ENCODE measurements at places on chromosomes 16 and 17. TPM values are rescaled to one million over a fixed set of nuclear protein-coding genes. Genes with fewer than 3 reads are reported as not detected.
A peak's percentile ranks its signal among the peaks of the same experiment; 100 is the strongest.

Gene EFNB3
- total RNA-seq = 4.9 TPM

DNA sequence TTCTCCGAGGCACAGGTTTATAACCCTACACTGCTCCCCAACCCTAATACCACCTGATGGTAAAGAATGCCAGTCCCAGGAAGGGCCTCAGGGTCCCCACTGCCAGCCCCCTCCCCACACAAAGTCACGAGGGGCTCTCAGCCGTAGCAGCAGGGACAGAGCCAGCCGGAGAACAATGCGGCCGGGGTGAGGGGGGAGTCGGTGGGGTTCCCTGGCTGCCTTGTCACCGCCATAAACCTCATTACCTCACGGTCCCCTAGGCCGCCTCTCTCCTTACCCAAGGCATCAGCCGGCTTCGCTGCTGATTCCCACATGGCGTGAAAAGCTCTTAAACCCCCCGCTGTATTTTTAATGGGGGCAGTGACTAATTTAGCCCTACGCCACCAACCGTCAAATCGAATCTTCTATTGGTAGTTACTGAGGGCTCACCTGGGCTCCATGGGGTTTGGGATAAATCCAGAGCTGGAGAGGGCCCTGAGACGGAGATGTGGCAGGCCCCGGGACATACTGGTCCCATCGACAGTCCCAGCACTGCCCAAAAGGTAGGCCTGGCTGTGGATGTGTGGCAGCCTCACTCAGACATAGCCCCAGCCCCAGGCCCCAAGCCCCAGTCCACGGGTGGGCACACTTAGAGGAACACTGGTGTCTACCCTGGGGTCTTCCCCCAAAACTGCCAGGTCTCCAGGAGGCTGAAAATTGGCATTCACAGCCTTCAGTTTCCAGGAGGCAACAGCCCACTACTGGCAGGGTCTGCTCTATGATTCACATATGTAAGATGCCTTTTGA lies 115.3 kb downstream of the C16orf78 start:
- no peak for DNase-seq
- H3K27ac ChIP-seq = no peak overlapping the region
- H3K36me3 ChIP-seq = no peaks in the 10 kb centered on the region
- no peaks in the 10 kb centered on the region for H3K27me3 ChIP-seq

- no peak for DNase-seq
- no peak overlapping the region for H3K4me3 ChIP-seq
- no peak overlapping the region for H3K27ac ChIP-seq
- H3K36me3 ChIP-seq = no peaks in the 10 kb centered on the region
Observed at GRCh38 chr16:66049865-66050264, 316.6 kb upstream of the CDH5 start.

DNA sequence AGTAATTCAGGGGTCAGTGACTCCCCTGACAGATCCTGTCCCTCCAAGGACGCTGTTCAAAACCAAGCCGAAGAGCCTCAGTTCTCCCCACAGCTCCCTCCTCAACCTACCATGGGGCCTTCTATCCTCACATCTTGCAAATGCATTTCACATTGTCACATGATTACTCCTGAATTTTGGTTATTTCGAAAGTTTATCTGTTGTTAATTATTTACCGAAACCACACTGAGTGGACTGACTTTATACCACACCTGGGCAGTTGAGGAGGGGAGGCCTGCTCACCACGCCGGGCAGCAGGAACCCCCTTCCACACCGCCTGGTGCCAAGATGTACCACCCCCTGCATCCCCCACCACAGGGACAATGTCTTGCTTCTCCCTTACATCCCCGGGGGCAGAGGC lies 4.7 kb downstream of the TIMP2 start:
- no peaks in the 10 kb centered on the region for H3K36me3 ChIP-seq
- H3K4me1 ChIP-seq = peaks cover 48% of the 10 kb centered on the region
- no peaks in the 10 kb centered on the region for H3K27me3 ChIP-seq
- no peak overlapping the region for H3K27ac ChIP-seq
- H3K4me3 ChIP-seq = no peak overlapping the region

- no peak overlapping the region for H3K27ac ChIP-seq
- H3K4me1 ChIP-seq = no peaks in the 10 kb centered on the region
- H3K27me3 ChIP-seq = no peaks in the 10 kb centered on the region
- no peak for DNase-seq
Observed at GRCh38 chr16:57916735-57917438, 54.0 kb downstream of the CNGB1 start.

DNA sequence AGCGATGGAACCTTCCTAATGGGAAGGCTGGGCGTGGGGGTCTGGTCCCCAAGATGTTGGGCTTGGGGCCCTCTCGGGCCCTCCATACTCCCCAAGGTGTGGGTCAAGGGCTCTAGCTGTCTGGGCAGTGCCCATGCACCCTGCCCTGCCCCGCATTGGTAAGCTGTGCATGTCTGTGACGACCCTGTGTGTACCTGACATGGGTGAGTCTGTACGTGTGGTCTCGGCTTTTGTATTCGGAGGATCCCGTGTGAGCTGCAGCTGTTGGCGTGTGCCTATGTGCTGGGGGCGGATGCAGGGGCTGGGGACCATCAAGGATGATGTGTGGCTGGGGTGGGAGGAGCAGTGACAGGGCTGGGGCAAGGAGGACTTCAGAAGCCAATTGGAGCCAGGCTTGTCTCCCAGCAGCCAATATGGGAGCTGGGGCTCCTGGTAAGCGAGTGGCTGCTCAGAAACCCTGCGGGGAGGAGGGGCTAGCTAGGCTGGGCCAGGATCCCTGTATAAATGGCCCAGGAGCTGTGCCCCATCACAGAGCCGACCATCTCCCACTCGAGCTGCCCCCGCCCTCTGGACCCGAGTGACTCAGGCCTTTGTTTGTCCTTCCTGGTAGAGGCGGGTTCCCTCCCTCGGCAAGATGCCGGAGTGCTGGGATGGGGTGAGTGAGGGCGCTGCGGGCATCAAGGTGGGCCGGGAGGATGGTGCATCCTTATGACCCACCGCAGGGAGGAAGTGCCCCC lies at the start of gene NDRG4:
TSS of gene NDRG4 (plus strand) at position 529 of the 737 bp plus-strand sequence. CDS start at position 635, 106 bp downstream.
- no peaks in the 10 kb centered on the region for H3K36me3 ChIP-seq
- peak; percentile 76 for DNase-seq
- H3K4me3 ChIP-seq = no peak within 1 kb of the TSS
- H3K27ac ChIP-seq = no peak within 1 kb of the TSS
- H3K27me3 ChIP-seq = peaks cover 6% of the 10 kb centered on the region

- no peaks in the 10 kb centered on the region for H3K4me1 ChIP-seq
- H3K27me3 ChIP-seq = no peaks in the 10 kb centered on the region
- no peak for DNase-seq
- H3K4me3 ChIP-seq = no peak overlapping the region
- no peaks in the 10 kb centered on the region for H3K36me3 ChIP-seq
Observed at GRCh38 chr16:71618429-71618828, 7.6 kb upstream of the MARVELD3 start.

DNA sequence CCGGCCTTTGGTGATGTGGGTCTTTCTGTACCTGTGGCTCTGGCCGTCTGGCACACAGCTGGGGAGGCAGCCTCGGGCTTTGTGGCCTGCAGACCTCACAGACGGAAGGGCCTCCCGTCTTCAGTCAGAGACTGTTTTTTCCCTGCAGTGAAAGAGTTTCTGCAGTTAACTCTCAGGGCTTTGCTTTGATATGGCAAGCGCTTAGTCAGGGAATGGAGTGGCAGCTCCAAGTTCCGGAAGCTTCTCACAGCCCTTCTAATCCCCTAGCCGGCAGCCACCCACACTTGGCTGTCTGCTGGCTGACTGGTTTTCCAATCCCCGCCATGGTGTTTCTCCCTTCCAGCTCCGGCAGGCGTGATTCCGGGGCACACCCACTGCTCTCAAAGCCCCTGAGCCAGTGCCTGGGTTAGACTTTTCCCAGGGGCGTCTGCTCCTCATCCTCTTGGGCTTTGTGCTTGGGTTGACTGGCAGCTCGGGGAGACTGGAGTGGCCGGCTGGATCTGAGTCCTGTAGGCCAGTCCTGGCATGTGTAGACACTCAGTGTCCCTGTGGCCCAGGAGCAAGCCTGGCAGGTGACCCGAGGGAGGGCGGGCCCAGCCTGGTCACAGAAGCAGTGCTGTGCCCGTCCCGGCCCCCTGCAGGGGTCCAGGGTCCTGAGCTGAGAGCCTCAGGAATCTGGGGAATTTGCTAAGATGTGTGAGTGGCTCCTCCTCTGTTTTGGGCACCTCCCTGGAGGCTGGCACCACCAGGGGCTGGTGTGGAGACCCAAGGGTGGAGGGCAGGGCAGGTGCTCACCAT lies 29.9 kb downstream of the BAIAP2 start:
- no peaks in the 10 kb centered on the region for H3K36me3 ChIP-seq
- H3K4me1 ChIP-seq = peaks cover 19% of the 10 kb centered on the region
- H3K27ac ChIP-seq = no peak overlapping the region
- H3K27me3 ChIP-seq = no peaks in the 10 kb centered on the region

GRCh38 chr17:71726341-71726740 lies 394.5 kb upstream of the SOX9 start:
- peaks cover 19% of the 10 kb centered on the region for H3K4me1 ChIP-seq
- DNase-seq = peak; percentile 91
- H3K36me3 ChIP-seq = no peaks in the 10 kb centered on the region
- H3K27me3 ChIP-seq = no peaks in the 10 kb centered on the region

- H3K27ac ChIP-seq = no peak overlapping the region
- peaks cover 3% of the 10 kb centered on the region for H3K4me1 ChIP-seq
- no peak overlapping the region for H3K4me3 ChIP-seq
- peak; percentile 71 for DNase-seq
- H3K36me3 ChIP-seq = no peaks in the 10 kb centered on the region
Observed at GRCh38 chr16:19994466-19995170, 79.1 kb downstream of the GPR139 start.
